ENCODE measurements at places on chromosomes 7 and 10.

DNA sequence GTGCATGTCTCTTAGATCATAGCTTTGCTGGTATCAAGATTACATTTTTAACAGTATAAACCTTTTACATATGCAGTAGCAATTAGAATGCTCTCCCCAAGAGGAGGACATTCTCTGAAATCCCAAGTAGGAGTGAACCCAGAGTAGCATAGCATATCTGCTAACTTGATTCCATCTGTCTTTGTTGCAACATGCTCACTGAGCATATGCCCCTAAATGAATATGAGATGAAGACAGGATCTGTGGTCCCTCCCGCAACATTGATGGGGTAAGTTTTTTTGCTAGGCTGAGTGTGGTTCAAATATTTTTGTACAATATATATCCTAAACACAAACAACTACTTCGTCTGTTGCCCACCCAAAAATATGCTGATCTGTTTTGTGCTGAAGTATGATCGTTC lies 534.2 kb upstream of the C7orf33 start:
- DNase-seq = no peak

DNA sequence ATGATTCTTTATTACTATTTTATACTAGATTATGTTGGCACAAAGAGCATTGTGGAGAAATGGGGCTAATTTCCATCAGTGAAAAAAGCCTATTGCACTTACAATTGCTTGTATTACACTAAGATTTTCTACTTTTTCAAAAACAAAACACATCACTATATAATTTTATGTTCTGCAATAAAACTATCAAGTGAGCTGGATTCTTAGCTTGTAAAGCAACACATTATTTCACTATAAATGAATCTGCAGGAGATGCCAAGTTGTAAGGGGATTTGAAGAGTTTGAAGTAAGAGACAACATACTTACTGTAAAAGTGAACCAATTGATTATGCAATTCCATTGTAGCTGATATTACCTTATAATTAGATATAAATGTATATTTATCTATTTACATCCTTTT lies 333.3 kb upstream of the SEMA3D start:
- DNase-seq = no peak

DNA sequence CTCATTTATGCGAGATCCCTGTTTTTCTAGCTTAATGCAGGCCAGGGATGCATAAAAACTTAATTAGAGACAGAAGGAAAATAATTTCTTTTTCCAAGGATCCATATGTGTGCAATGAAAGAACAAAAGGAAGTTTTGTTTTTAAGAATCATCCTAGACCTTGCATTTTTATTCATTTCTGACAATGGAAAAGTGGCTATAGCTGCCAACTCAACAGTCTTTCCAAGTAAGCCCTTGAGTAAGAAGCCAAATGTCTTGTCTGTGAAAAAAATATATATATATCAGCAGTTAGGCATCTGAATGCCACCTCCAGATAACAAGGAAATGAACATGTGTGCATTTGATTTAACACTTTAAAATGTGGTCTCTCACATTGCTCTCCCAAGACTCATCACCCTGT lies 1397.6 kb downstream of the GATA3 start:
- DNase-seq = no peak

- DNase-seq = no peak
These were observed 337.9 kb downstream of the EXOC4 start for GRCh38 chr7:133590795-133591194.

GRCh38 chr10:19247843-19248242 lies 199.2 kb downstream of the MALRD1 start:
- DNase-seq = no peak

DNA sequence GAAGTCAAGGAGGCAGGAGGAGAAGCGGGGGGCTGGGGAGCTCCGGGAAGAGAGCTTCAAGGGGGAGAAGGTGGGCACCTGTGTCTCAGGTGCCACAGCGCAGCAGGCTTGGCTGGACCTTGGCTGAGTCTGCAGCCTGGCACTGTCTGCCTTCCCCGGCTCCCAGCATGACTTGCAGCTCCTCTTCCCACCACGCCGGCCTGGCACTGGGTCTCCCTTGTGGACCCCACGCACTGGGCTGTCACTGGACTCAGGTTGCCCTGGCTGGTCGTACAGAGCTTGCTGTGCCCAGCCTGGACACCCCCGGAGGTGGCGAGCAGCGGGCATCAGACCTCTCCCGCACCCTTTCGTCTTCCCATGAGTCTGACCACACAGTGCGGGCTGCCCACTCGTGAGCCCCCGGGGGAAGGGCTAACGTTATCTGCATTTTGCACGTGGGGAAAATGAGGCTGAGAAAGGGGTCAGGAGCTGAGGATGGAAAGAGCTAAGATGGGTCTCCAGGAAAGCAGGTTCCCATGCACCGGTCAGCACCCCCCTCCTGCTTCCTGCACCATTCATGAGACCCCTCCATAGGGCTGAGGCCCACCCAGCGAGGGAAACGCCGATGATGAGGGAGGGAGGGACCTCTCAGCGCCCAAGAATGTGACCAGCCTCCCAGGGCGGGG lies 40.3 kb upstream of the PSMG3 start:
- no peak for DNase-seq

DNA sequence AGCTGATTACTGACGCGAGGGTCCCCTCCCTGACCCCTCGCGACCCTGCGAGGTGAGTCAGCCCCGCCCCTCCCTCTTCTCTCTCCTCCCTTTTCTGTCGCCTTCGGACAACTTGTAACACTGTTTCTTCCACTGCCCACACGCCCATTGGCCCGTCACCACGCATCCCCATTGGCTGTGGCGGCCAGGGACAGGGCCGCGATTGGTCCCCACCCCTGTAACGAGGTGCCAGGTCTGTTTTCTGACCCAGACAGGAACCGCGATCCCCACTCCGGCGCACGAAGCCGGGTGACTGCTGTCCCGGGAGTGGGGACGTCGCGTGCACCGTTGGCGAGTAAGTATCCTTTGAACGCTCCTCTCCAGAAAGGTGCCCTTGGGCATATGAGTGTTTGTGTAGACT lies at the start of gene STRA8:
STRA8 (plus strand) TSS at position 269 of the 400 bp plus-strand sequence. CDS start 6,687 bp downstream, outside the sequence.
- no peak for DNase-seq

- DNase-seq = no peak
These were observed 188.1 kb upstream of the MYO3A start for GRCh38 chr10:25745976-25746375.

- DNase-seq = no peak
These were observed 256.4 kb downstream of the FZD1 start for GRCh38 chr7:91520645-91521044.
